Endodermal cell (in vitro differentiated cells): ENCODE measurements at places on chromosomes 5 and 9. TPM values are rescaled to one million over a fixed set of nuclear protein-coding genes. Genes with fewer than 3 reads are reported as not detected.

GRCh38 chr5:128038643-128039042 is 44.9 kb upstream of the SLC12A2 start:
- H3K27ac ChIP-seq = no peak overlapping the region
- H3K4me3 ChIP-seq = no peak overlapping the region
- no peaks in the 10 kb centered on the region for H3K36me3 ChIP-seq
- H3K27me3 ChIP-seq = no peaks in the 10 kb centered on the region
- H3K4me1 ChIP-seq = no peaks in the 10 kb centered on the region

DNA sequence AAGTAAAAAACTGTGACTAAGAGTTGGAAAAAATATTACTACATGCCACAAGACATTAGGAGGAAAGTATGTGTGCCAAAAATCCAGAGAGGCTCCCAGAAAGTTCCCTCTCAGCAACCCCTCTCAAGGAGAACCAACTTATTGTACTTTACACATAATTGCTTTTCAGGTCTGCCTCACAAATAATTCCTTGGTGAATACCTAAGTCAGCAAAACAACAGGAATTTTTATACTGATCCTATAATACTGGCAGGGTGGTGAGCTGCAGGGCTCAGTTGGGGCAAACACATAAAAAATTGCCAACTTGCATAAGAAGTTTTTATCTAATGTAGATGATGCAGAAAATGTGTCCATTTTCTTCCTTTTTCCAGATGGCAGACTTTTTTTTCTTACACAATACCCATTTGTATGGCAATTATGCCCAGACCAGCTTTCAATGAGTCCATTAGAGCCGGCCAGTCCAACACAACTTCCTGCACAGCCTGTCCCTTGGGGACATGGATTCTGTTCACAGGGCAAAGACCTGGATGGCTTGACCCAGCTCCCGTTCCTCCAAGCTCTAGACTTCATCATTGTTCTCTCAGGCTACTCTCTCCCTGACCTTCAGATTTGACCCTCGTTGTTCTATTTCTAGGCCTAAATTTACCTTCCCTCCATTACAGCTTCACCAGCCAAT is 31.3 kb downstream of the MARCHF3 start:
- H3K4me1 ChIP-seq = peaks cover 7% of the 10 kb centered on the region
- H3K27ac ChIP-seq = no peak overlapping the region
- H3K36me3 ChIP-seq = no peaks in the 10 kb centered on the region
- H3K4me3 ChIP-seq = no peak overlapping the region

- H3K4me3 ChIP-seq = no peak overlapping the region
- no peaks in the 10 kb centered on the region for H3K36me3 ChIP-seq
- peaks cover 34% of the 10 kb centered on the region for H3K27me3 ChIP-seq
- peaks cover 4% of the 10 kb centered on the region for H3K4me1 ChIP-seq
Measured at GRCh38 chr5:146860213-146860893, 18.2 kb downstream of the PPP2R2B start.

Gene ANKRD18A
- total RNA-seq = 8.0 and 8.4 TPM in 2 replicates

- no peak overlapping the region for H3K4me3 ChIP-seq
- H3K36me3 ChIP-seq = no peaks in the 10 kb centered on the region
- DNase-seq = peak; percentile 31
- H3K27ac ChIP-seq = no peak overlapping the region
Measured at GRCh38 chr9:125988479-125989050, 241.4 kb downstream of the PBX3 start.

Gene DIPK1B
- total RNA-seq = 27.9 to 47.2 TPM (median 45.4 TPM) in 3 replicates

Gene SPINK4
- 1.2 to 1.8 TPM (median 1.4 TPM) in 3 replicates for total RNA-seq

Gene FAM200C
- total RNA-seq = 2.4 and 3.0 TPM in 2 replicates

Gene PHYHD1
- 13.8 to 15.2 TPM (median 15.0 TPM) in 3 replicates for total RNA-seq

Gene OXCT1
- 24.5 TPM in 2 replicates for total RNA-seq

Gene TMC1
- total RNA-seq = 0.05 and 0.09 TPM in 2 replicates

DNA sequence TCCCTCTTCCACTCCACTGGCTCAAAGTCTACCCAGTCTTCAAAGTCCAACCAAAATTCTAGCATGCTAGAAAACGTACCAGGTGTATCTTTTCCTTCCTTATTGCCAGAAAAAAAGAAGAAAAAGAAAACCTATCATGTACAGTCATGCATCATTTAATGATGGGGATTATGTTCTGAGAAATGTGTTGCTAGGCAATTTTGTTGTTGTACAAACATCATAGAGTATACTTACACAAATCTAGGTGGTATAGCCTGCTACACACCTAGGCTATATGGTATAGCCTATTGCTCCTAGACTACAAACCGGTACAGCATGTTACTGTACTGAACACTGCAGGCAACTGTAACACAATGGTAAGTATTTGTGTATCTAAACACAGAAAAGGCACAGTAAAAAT is 104.8 kb downstream of the SREK1 start:
- DNase-seq = no peak
- H3K36me3 ChIP-seq = no peaks in the 10 kb centered on the region
- no peaks in the 10 kb centered on the region for H3K4me1 ChIP-seq
- H3K27ac ChIP-seq = no peak overlapping the region
- no peaks in the 10 kb centered on the region for H3K27me3 ChIP-seq

DNA sequence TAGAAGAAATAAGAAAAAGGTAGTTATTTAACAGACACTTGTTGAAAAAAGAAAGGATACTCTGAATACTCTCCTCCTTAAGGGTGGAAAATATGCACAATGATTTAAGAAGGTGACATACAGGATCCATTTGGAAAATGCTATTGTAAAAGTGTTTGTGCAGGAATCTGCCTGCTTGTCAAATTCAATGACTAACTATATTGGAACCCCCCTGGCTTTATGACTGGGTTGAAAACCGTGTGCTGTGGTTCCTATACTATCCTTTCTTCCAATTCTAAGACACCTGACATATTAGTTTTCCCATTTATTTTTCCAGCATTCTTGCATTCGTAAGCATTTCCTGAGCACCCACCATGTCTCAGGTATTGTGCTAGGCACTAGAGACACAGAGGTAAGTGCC is 220.0 kb downstream of the GLIS3 start:
- no peak for DNase-seq
- H3K27ac ChIP-seq = no peak overlapping the region
- H3K27me3 ChIP-seq = no peaks in the 10 kb centered on the region
- no peaks in the 10 kb centered on the region for H3K36me3 ChIP-seq
- no peaks in the 10 kb centered on the region for H3K4me1 ChIP-seq
- no peak overlapping the region for H3K4me3 ChIP-seq

Gene F12
- total RNA-seq = 0.88 and 0.95 TPM in 2 replicates

GRCh38 chr5:54390015-54390414 is 65.5 kb upstream of the HSPB3 start:
- no peaks in the 10 kb centered on the region for H3K27me3 ChIP-seq
- H3K27ac ChIP-seq = no peak overlapping the region
- H3K36me3 ChIP-seq = no peaks in the 10 kb centered on the region
